ENCODE measurements at places on chromosomes 12 and 14.

DNA sequence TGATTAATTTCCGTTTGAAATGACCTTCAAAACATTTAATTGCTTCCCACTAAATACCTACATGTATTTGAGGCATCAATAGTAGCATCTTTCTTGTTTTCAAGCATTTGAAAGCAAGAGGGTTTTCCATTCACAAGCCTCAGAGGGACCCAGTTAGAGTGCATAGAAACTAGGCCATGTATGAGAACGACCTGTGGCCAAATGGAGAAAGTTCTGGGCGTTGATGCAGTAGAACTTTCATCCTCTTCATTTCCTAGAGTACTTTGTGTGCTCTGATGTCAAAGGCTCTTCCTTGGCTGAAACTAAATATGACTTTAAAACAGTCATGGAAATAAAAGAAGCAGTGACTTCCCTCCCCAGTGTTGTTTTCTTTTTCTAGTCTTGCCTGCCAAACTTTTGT, 944 bp upstream of the DHRS7 start:
- DNase-seq = no peak

GRCh38 chr14:68947802-68948201, 31.3 kb downstream of the ACTN1 start:
- DNase-seq = no peak

- no peak for DNase-seq
These were observed 9.2 kb downstream of the DNAH10 start for GRCh38 chr12:123771261-123771660.

GRCh38 chr12:60227916-60228315, 632.1 kb downstream of the SLC16A7 start:
- no peak for DNase-seq

- DNase-seq = no peak
These were observed 177.0 kb downstream of the ALX1 start for GRCh38 chr12:85457016-85457415.

GRCh38 chr12:89817501-89818226, 109.0 kb upstream of the ATP2B1 start:
- no peak for DNase-seq
